ENCODE measurements at places on chromosomes 1 and 21. TPM values are rescaled to one million over a fixed set of nuclear protein-coding genes. Genes with fewer than 3 reads are reported as not detected.

The GSTM1 gene
- 15.3 TPM for total RNA-seq

The SERPINC1 gene
- 0.13 TPM for total RNA-seq

The S100A6 gene
- total RNA-seq = 415 TPM

The RBP7 gene
- 5.7 TPM for total RNA-seq

The S100A3 gene
- 0.31 TPM for total RNA-seq

The FCRL5 gene
- not detected for total RNA-seq

The ATP6V1G3 gene
- not detected for total RNA-seq

The INSRR gene
- 0.18 TPM for total RNA-seq

The MNDA gene
- total RNA-seq = 2.0 TPM

The RIPPLY3 gene
- 0.09 TPM for total RNA-seq

The TMIGD3 gene
- total RNA-seq = 0.22 TPM

The ATP5PB gene
- total RNA-seq = 368 TPM

The MMP23B gene
- 50.7 TPM for total RNA-seq

The NEGR1 gene
- 22.3 TPM for total RNA-seq

The DLGAP3 gene
- 0.22 TPM for total RNA-seq

The OR10Z1 gene
- not detected for total RNA-seq

The MIXL1 gene
- 0.27 TPM for total RNA-seq

The PDIK1L gene
- 7.0 TPM for total RNA-seq

The SAMSN1 gene
- 2.2 TPM for total RNA-seq

The SLAMF7 gene
- 0.13 TPM for total RNA-seq

The PPIAL4G gene
- 0.04 TPM for total RNA-seq

The TRIM67 gene
- 0.04 TPM for total RNA-seq

The OXCT2 gene
- 0.44 TPM for total RNA-seq

The MYBPH gene
- total RNA-seq = 109 TPM

The MTMR11 gene
- 8.1 TPM for total RNA-seq
